CD4-positive, alpha-beta T cell treated with Interferon alpha-2 for 1 hour (primary cell): ENCODE measurements at places on chromosomes 2 and 18.

- DNase-seq = no peak
These were observed 105.1 kb downstream of the SP3 start for GRCh38 chr2:173860082-173860481.

DNA sequence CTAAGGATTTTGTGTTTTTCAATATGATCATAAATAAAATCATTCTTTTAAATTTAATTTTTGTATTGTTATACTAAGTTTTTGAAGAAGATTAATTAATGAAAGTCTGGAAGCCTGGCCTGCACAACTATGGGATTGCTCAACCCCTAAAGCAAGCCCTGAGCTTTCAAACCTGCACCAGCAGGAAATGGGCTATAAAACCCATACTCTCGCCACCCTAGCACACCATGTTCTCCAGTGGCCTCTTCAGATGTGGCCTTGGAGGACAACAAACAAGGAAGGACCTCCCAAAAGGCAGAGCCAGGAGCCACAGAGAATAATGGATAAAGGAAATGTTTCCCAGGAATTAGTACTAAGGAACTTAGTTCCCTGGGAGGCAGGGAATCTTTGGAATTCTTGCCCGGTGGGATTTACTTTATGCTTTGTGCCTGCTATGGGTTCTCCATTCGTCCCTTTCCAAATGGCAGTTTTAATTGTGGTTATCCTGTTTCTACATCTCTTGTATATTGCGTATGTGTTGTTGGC lies 212.5 kb downstream of the ZFP36L2 start:
- DNase-seq = no peak

DNA sequence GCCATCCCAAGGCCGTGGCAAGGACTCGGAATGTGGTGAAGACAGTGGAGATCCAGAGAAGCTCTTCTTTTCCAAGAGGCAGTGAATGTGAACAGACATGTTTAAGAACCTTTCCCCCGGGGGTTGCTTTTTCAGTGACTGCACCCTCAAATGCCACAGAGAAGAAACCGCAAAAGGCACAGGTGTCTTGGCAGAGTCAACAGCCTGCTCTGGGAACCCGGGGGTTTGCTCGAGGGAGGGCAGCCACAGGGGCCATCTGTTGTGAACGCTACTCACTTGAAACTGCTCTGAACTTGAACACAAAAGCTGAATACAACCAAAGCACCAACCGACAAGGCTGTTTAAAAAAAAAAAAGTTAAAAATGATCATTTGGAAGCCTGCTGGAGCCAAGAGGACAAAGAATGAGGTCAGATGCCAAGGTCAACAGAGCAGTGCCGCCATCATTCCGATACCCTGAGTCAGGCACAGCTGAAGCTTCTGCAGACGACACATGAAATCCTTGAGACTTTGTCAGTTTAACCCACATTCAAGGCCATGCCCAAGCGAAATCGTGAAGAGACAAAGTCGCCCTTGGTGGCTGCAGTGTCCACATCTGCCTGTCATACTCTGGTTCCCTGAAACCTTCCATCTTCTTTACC lies 47.4 kb downstream of the PSMG2 start:
- peak; percentile 5 for DNase-seq

- no peak for DNase-seq
These were observed 74.6 kb upstream of the GPC1 start for GRCh38 chr2:240360645-240361475.

DNA sequence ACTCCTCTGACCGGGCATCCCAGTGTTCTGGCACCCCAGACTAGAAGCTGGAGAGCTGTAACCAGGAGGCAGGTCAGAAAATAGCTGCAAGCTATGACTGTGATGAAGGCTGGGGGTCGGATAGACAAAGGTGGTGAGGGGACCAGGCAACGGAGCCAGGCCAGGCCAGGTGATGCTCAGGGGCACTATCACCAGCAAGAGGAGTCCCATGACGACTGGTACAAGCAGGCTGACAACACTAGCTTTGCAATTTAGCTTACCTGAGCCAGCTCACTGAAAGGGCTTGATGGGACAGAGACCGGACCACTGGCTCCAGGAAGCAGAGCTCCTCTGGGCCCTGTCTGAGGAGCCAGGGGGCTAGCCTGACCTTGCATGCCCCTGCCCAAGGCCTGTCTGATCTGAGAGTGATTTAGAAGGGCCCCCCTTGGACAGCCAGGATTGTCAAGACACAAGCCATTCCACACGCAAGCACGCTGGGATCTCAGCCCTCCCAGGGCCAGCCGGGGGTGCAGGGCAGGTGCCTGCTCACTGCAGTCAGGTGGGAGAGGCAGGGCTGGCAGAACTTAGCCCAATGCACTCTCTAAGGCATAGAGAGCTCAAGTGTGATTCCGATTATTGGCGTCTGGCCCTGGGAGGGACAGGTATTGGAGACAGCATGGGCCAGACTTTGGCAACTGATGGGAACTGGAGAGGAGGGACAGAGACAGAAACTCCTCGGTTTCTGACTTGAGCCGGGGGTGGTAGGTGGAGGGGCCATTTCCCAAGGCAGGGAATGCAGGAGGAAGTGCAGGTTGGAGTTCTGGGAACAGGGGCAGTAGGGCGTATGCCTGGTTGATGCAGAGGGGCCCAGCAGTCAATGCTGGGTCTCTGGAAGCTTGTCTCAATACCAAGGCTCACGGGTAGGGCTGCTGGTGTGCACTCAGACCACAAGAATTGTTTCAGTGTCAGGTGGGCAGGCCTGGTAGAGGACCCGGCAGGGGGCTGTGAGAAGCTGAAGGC lies 47.7 kb downstream of the MYO7B start:
- no peak for DNase-seq

DNA sequence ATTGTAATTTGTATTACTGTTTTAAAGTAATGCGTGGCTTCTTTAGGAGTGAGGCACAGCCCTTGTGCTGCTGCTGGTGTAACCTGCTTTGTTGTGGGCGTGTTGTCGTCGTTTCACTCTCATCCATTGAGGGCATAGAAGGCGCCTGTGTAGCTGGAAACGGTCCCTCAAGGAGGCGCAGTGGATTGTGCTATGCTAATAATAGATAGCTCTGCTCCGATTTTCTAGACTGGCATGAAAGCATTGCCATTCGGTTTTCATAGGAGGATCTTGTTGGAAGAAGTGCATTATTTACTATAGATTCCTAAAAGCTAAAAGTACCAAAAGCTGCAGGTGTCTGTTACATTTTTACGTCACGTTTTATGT lies 17.9 kb downstream of the RAB12 start:
- DNase-seq = no peak

DNA sequence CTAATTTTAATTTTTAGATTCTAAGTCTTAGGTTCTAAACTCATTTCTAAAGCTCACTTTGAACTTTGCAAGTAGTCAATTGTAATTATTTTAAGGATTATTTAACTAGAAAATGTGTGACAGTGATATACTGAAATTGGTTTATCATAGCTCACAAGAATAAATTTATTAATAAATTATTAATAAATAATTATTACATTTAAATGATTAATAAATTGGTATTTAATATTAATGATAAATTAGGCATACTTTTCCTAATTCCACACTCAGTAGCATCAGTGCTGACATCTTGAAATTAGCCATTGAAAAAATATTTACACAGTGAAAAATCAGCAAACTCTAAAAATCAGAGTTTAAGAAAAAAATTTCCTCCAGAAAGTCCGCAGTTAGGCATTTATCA lies 433.7 kb downstream of the FIGN start:
- no peak for DNase-seq

- no peak for DNase-seq
These were observed 10.1 kb upstream of the NARS1 start for GRCh38 chr18:57631697-57632096.

- DNase-seq = no peak
These were observed 45.6 kb downstream of the ZRANB3 start for GRCh38 chr2:135485441-135485840.
